OCI-LY7 (cell line): ENCODE measurements at places on chromosomes 5 and 9. TPM values are rescaled to one million over a fixed set of nuclear protein-coding genes. Genes with fewer than 3 reads are reported as not detected.

DNA sequence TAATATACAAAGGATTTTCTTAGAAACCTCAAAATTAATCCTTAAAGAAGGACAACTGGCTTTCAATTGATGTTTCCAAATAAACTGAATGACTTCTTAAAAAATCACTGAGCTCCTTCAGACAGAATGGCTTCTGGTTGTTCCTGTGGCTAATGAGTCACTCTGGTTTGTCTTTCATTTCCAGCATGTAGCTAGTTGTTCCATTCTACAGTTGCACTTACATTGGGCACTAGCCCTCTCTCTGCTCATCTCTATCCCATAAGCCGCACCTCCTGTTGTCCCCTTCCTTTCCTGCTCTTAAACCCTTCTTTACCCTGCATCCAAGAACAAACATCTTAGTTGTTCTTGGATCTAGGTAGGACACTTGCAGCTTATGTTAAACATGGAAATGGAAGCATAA, 235.3 kb upstream of the HAPLN1 start:
- DNase-seq = no peak

Gene TERT
- total RNA-seq = 173 and 198 TPM in 2 replicates

DNA sequence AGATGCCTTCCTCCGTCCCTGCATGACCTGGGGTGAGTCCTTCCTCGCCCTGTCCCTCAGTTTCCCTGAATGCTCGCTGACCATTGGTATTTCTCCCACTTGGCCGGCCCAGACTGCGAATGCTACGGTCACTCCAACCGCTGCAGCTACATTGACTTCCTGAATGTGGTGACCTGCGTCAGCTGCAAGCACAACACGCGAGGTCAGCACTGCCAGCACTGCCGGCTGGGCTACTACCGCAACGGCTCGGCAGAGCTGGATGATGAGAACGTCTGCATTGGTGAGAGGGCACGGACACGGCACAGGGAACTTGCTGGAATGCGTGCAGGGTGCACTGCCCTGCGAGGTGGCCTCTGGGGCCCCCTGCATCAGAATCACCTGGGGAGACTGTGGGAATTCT, 77.1 kb downstream of the NTNG2 start:
- no peak for DNase-seq

Gene RFX3
- total RNA-seq = 18.1 and 22.4 TPM in 2 replicates

Gene EDIL3
- not detected in 2 replicates for total RNA-seq

Gene SLC34A1
- 0.46 and 0.63 TPM in 2 replicates for total RNA-seq

Gene FOXB2
- total RNA-seq = not detected in 2 replicates

- no peak for DNase-seq
Measured at GRCh38 chr5:77082280-77082679, 4.8 kb downstream of the ZBED3 start.

Gene ERP44
- 27.3 and 28.1 TPM in 2 replicates for total RNA-seq

DNA sequence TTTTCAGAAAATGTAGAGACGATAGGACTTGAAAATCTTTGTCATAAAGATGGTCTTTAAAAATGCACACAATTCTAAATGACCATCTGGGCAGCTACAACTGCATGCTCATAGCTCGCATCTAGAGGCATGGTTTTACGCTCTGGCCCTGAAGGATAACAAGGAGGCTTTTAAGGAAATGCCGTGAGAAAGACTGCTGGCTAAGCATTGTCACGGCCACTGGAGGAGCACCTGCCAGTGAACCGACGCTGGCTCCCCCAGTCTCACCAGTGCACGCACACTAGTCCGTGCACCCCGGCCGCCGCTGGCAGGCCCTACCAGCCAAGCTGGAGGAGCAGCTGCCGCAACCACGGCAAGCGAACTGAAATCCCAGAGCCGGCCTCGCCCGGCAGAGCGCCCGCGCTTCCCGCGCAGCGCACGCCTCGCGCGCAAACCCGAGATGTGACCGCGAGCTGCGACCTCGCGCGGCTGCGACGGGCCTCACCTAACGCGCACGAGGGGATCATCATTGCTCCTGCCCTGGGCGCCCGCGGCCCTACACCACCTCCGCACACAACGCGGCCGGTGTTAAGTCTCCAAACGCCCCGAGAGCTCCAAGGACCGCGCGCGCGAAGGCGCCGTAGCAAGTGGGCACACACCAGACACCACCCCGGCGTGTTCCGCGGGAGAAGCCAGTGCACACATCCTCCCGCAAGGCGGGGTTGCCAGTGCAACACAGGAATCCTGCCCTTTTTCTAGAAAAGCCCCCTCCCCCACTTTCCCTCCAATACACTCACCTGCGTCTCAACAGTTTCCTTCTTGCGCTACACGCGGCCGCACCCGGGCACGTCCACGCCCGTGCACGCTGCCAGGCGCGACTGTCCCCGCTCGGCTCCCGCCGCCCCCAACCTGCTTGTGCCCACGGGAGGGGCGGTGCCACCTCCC, 5.3 kb downstream of the ELAVL2 start:
- DNase-seq = no peak

GRCh38 chr5:58266402-58266801, 193.5 kb downstream of the PLK2 start:
- no peak for DNase-seq

Gene NEK6
- 12.1 and 16.4 TPM in 2 replicates for total RNA-seq

GRCh38 chr5:43643750-43644149, 40.8 kb downstream of the NNT start:
- DNase-seq = no peak

GRCh38 chr9:76697554-76697953, 66.7 kb upstream of the PCA3 start:
- no peak for DNase-seq

GRCh38 chr9:124180557-124180956, 77.2 kb upstream of the NEK6 start:
- no peak for DNase-seq

- no peak for DNase-seq
Measured at GRCh38 chr5:160133071-160133917, 14.0 kb upstream of the PWWP2A start.

GRCh38 chr5:180353980-180354452, 880 bp upstream of the GFPT2 start:
- no peak for DNase-seq

DNA sequence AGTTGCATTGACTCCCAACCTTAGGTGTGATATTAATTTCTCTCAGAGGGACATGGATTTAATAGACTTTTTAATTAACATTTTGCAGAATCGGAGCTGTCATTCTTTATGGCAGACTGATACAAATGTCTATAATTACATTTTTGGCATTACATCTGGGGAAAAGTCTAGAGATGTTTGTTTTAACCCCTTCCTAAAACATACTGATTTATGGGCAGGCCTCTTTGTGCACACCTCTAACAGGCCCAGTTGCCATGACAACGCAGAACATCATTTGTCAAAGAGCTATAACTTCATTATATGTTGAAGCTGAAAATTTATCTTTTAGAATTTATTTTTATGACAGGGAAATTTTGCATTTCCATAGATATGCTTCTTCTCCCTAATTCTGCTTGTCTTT, 158.5 kb downstream of the NTRK2 start:
- no peak for DNase-seq
